Nucleus accumbens (tissue), 56 donors: ENCODE measurements at places on chromosomes 6 and 20.

GRCh38 chr6:37540029-37540352 is 40.3 kb upstream of the CCDC167 start:
- DNase-seq: no peak

DNA sequence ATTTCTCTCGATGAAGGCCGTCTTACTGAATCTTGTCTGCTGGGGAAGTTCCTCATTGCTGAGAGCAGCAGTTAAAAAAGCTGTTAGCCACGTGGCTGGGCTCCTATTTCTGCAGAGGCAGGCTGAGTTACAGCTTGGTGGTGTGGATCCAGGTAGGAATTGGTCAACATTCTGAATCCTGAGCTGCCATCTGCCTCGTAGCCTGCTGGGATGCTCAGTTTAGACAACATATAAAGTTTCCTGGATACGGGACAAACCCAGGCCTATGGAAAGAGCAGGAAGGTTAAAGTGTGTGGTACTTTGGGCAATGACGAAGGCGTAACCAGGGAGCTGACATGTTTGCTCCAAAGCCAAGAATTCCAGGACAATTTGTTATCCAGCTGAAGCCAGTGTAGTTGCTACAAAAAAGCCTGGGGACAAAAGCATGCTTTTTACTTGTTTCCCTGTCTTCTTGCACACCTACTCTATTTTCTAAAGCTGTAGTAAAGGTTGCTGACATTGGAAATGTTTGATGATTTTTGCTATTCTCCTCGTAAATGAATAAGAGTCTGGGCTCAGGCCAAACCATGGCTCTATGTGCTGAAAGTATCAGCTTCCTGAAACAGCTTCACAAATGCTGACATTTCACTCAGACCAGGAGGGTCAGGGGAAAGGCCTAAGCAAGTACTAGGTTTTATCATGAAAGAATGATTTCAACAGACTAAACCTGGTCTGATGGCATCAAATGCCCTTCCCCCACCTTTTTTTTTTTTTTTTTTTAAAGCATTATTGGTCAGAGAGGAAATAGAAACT is 12.4 kb upstream of the MYLK2 start:
- no peak for DNase-seq

DNA sequence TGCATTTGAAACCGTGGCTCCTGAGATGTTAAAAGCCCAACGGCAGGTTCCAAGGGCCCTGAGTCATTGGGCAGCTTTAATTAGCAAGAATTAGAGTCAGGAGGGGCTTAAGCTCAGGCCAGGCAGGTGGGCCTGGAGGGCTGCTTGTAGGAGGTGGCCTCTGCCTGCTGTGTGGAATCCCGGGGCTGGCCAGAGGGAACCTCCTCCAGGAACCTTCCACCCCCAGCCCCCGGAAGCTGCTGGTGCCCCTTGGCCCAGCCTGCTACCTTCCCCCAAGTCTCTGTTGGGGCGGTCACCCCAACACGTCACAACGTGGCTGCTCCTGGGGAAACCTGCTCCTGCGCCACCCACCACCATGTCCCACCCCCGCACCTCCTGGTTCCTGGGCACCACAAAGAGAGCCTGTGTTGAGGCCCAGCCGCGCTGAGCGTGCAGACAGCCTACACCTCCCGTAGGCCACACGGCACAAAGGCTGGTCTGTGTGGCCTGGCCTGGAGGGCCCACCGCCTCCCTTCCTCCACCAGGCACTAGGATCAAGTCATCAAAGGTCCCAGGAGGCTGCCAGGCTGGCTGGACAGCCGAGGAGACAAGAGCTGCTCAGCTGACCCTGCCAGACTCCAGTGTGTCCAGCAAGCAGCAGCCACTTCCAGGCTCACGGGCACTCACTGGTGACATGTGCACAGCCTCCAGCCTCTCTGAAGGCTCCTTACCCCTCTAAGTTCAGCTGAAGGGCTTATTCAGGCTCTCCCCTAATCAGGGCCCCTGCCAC is 86.3 kb downstream of the SNX5 start:
- DNase-seq: no peak

- DNase-seq: no peak
Measured at GRCh38 chr20:63351326-63351700, 9.8 kb downstream of the CHRNA4 start.

DNA sequence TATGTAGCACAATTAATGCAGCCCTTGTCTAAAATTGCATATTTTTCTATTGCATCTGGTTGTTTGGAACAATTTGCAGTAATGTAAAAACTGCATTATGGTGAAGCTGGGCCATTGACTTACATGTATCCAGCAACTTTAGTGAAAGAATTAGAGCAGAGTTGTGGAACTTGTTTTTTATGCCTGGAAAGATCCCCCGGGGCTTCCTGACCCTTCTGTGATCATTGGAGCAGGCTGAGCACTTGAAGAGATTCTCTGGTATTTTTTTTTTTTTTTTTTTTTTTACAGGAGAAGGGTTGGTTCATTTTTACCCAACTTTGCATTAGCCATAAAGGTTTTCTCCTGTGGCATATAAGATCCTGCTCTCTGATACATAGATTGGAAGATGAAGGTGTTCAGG is 45.0 kb downstream of the LIN28B start:
- DNase-seq: no peak
